ENCODE measurements at places on chromosomes 5 and 9. TPM values are rescaled to one million over a fixed set of nuclear protein-coding genes. Genes with fewer than 3 reads are reported as not detected.

GRCh38 chr9:92266486-92266885 lies 27.0 kb downstream of the IARS1 start:
- no peaks in the 10 kb centered on the region for H3K27me3 ChIP-seq
- H3K27ac ChIP-seq = no peak overlapping the region
- H3K4me1 ChIP-seq = no peaks in the 10 kb centered on the region
- DNase-seq = no peak
- no peak overlapping the region for H3K4me3 ChIP-seq
- H3K36me3 ChIP-seq = peaks cover 100% of the 10 kb centered on the region

GRCh38 chr5:38011668-38012188 lies 171.9 kb upstream of the GDNF start:
- no peak overlapping the region for H3K27ac ChIP-seq
- H3K27me3 ChIP-seq = peaks cover 7% of the 10 kb centered on the region
- no peaks in the 10 kb centered on the region for H3K4me1 ChIP-seq

GRCh38 chr5:173453167-173453566 lies 125.0 kb upstream of the STC2 start:
- no peak overlapping the region for H3K4me3 ChIP-seq
- H3K4me1 ChIP-seq = peaks cover 12% of the 10 kb centered on the region
- no peak for DNase-seq
- no peaks in the 10 kb centered on the region for H3K27me3 ChIP-seq

Gene SLC25A2
- 0.64 TPM for total RNA-seq

Gene TLX3
- not detected for total RNA-seq

Gene PCAT7
- total RNA-seq = 0.35 TPM

Gene ADAMTS6
- total RNA-seq = 2.3 TPM

Gene PCDHB10
- total RNA-seq = 2.1 TPM

Gene GNA14
- 15.7 TPM for total RNA-seq

- no peak overlapping the region for H3K27ac ChIP-seq
- no peaks in the 10 kb centered on the region for H3K4me1 ChIP-seq
- no peak for DNase-seq
- no peaks in the 10 kb centered on the region for H3K36me3 ChIP-seq
These were observed 91.7 kb downstream of the SPATA31D1 start for GRCh38 chr9:82080265-82080664.

GRCh38 chr5:134647750-134648424 lies 698 bp upstream of the SEC24A start:
- peaks cover 26% of the 10 kb centered on the region for H3K4me1 ChIP-seq
- peak overlapping the region; percentile 90 for H3K27ac ChIP-seq

Gene NMUR2
- total RNA-seq = 2.1 TPM

Gene MIER3
- total RNA-seq = 19.7 TPM

Gene GPX8
- 9.5 TPM for total RNA-seq

Gene UGT3A1
- not detected for total RNA-seq

- H3K4me3 ChIP-seq = no peak overlapping the region
- peaks cover 10% of the 10 kb centered on the region for H3K4me1 ChIP-seq
- no peak overlapping the region for H3K27ac ChIP-seq
- DNase-seq = no peak
These were observed 198.1 kb downstream of the GADD45G start for GRCh38 chr9:89802781-89803355.

DNA sequence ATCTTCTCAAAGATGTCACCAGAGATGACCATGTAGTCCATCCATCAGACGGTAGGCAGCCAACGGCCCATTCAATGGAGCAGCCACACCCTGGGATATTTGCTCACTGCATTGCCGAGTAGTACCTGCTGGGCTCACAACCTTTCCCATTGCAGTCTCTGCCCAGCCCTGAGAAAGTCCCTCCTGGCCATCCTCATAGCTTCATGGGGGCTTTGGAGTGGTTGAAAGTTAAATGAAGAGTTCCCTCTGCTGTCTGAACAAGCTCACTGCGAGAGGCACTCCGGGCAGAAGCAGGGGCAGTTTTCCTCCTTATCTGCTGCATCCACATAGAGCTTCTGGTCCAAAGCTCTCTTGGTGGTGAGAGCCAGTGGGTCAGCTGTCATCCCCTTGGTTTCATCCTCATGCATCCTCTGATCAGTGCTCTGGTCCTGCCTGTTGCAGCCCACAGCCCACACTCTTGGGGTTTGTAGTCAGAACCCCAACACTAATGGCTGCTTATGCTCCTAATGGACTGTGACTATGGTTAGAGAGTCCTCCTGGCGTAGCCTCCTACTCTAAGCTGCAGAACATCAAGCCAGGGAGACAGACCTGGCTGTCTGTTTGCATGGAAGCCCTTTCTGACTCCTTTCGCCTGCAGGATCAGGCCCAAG lies 23.3 kb downstream of the TNFSF8 start:
- DNase-seq = no peak
- peak overlapping the region; percentile 34 for H3K27ac ChIP-seq
- no peak overlapping the region for H3K4me3 ChIP-seq
- no peaks in the 10 kb centered on the region for H3K27me3 ChIP-seq

- DNase-seq = no peak
- H3K27me3 ChIP-seq = peaks cover 19% of the 10 kb centered on the region
- H3K27ac ChIP-seq = no peak overlapping the region
- no peaks in the 10 kb centered on the region for H3K4me1 ChIP-seq
These were observed 32.0 kb upstream of the DMRT2 start for GRCh38 chr9:1018121-1018520.

DNA sequence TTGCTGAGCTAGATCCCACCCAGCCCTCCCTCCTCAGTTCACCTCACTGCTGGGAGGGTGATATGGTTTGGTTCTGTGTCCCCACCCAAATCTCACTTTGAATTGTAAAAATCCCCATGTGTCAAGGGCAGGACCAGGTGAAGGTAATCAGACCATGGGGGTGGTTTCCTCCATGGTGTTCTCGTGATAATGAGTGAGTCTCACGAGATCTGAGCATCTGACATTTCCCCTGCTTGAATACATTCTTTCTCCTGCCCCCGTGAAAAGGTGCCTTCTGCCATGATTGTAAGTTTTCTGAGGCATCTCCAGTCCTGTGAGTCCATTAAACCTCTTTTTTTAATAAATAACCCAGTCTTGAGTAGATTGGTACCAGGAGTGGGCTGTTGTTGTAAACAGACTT lies 469.9 kb upstream of the DAP start:
- no peak for DNase-seq
- H3K27me3 ChIP-seq = no peaks in the 10 kb centered on the region
- H3K4me1 ChIP-seq = no peaks in the 10 kb centered on the region
- H3K36me3 ChIP-seq = no peaks in the 10 kb centered on the region
- no peak overlapping the region for H3K4me3 ChIP-seq
- no peak overlapping the region for H3K27ac ChIP-seq

- peaks cover 33% of the 10 kb centered on the region for H3K36me3 ChIP-seq
- no peak overlapping the region for H3K27ac ChIP-seq
- H3K4me1 ChIP-seq = no peaks in the 10 kb centered on the region
These were observed 22.1 kb downstream of the TRMO start for GRCh38 chr9:97900103-97900737.

Gene SH3TC2
- 1.4 TPM for total RNA-seq

Gene HSD17B3
- total RNA-seq = 0.81 TPM

DNA sequence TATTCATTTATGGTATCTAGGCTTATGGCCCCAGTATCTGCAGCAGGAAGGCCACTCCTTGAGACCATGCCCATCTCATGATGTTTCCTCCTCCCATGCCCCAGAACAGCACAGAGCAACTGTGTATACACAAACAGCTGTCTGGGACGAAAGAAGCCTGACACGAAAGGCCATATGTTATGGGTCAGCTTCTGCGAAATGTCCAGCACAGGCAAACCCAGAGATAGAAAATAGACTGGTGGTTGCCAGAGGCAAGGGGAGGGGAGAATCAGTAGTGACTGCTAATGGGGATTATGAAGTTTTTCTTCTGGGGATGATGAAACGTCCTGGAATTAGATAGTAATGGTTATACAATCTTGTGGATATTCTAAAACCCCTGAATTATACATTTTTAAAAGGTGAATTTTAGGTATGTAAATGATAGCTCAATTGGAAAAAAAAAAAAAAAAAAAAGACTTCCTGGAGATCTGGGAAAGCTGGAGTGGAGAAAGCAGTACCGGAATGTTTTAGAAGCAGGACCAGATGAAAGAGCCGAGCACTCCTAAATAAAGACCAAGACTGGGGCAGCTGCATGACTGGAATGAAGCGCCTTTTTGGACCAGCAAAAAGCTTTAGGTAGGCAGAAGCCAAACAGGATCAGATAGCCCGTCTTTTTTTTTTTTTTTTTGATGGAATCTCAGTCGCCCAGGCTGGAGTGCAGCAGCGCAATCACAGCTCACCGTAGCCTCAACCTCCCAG lies 29.2 kb downstream of the PCDHGC5 start:
- peaks cover 44% of the 10 kb centered on the region for H3K36me3 ChIP-seq
- DNase-seq = no peak
- H3K27me3 ChIP-seq = no peaks in the 10 kb centered on the region
- peak overlapping the region; percentile 76 for H3K27ac ChIP-seq
- no peak overlapping the region for H3K4me3 ChIP-seq

DNA sequence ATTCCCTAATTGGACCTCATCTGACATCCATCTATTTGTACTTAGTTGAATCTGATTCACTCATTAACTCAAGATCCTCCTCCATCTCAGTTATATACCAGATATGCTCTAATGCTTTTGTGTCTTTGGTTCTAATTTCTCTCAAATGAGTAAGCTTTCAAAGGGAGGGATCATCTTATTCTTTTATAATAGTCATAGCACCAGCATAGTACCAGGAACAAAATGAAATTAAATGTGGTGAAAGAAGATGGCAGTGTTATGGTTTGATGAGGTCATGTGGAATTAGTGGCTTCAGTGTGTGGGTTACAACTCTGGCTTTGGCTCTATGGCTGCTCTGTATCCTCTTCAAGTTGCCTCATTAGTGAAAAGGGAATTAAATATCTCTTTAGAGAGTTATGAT lies 32.5 kb upstream of the ZNF366 start:
- H3K4me1 ChIP-seq = no peaks in the 10 kb centered on the region
- H3K36me3 ChIP-seq = no peaks in the 10 kb centered on the region
- no peak overlapping the region for H3K27ac ChIP-seq
- no peaks in the 10 kb centered on the region for H3K27me3 ChIP-seq
- no peak overlapping the region for H3K4me3 ChIP-seq

GRCh38 chr5:84568171-84568570 lies 183.5 kb upstream of the EDIL3 start:
- H3K27me3 ChIP-seq = no peaks in the 10 kb centered on the region
- H3K4me3 ChIP-seq = no peak overlapping the region
- no peak for DNase-seq
- no peak overlapping the region for H3K27ac ChIP-seq

DNA sequence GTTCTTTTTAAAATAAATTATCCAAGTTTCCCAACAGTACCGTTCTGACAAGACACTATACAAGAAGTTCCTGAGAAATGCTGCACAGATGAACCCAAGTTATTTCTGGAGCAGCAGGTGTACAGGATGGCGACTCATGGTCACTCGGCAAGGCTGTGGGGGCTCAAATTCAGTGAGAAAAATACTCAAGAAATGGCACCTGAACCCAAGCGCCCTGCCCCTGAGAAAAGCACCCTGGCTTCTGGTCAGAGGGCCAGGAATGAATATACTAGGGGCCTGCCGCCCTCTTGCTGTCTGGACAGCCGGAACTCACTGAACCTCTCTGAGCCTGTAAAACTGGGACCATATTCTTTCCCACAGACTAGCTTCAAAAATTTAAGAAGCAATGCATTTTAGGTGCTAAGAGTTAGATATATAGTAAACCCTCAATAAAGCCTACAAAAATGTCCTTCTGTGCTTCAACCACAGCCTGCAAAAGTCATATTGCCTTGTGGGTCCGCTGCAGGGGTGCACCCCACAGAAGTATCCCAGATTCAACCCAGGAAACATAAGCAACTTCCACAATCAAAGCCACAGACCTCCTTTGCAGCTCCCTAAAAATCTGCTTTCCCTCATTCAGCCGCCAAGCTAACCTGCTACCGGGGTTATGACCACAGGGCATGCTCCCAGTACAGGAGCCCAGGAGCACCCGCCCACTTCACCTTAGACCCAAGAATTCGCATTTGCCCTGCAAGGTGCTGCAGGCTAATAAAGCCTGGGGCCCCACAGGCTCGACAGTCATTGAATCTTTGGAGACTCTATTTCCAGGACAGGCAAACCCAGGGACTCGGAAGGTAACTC lies 1.4 kb downstream of the RAPGEF1 start:
- peak overlapping the region; percentile 70 for H3K4me3 ChIP-seq
- H3K27ac ChIP-seq = peak overlapping the region; percentile 87
- no peaks in the 10 kb centered on the region for H3K36me3 ChIP-seq
- no peak for DNase-seq
- peaks cover 54% of the 10 kb centered on the region for H3K4me1 ChIP-seq

Gene NTNG2
- 7.6 TPM for total RNA-seq

- H3K27me3 ChIP-seq = no peaks in the 10 kb centered on the region
- no peak overlapping the region for H3K4me3 ChIP-seq
- no peak for DNase-seq
- H3K27ac ChIP-seq = no peak overlapping the region
These were observed 40.9 kb downstream of the STX17 start for GRCh38 chr9:99947395-99947794.

DNA sequence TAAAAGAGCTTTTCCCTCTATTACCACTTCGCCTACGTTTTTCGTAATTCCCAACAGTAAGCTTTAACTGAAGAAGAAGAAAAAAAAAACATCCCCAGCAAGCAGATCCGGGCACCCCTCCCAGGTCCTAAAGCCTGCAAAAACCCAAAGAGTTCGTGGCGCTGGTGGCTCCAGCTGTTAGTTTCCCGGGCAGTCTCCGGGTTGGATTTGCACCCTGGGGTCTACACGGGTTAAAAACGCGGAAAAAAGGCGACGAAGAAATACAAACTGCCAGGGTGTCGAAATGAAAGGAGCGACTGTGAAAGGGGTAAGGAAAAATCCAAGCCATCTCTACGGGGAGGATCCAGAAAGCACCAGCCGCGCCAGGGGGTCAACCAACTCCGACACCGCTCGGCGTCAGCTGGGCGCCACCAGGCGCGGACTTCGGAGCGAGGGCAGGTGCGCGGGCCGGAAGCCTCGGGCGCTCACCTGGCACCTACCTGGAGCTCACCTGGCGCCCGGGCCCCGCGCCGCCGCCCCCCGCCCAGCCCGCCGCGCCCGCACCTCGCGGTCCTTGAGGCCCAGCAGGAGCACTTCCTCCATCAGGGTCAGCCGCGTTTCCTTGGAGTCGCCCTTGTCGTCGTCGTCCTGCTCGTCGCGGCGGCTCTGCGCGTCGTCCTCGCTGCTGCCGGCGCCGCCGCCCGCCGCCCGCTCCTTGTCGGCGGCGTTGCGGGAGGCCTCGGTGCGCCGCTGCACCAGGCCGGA lies 680 bp downstream of the GOLPH3 start:
- peak; percentile 82 for DNase-seq
- H3K27ac ChIP-seq = peak overlapping the region; percentile 99
- peaks cover 39% of the 10 kb centered on the region for H3K4me1 ChIP-seq
- no peaks in the 10 kb centered on the region for H3K27me3 ChIP-seq
- peaks cover 32% of the 10 kb centered on the region for H3K36me3 ChIP-seq

All from upper lobe of right lung (tissue), 1 donor.